Osteocyte (in vitro differentiated cells): ENCODE measurements at places on chromosomes 1 and 21.
A peak's percentile ranks its signal among the peaks of the same experiment; 100 is the strongest.

- no peak for DNase-seq
Observed at GRCh38 chr1:38221006-38221649, 174.5 kb upstream of the POU3F1 start.

DNA sequence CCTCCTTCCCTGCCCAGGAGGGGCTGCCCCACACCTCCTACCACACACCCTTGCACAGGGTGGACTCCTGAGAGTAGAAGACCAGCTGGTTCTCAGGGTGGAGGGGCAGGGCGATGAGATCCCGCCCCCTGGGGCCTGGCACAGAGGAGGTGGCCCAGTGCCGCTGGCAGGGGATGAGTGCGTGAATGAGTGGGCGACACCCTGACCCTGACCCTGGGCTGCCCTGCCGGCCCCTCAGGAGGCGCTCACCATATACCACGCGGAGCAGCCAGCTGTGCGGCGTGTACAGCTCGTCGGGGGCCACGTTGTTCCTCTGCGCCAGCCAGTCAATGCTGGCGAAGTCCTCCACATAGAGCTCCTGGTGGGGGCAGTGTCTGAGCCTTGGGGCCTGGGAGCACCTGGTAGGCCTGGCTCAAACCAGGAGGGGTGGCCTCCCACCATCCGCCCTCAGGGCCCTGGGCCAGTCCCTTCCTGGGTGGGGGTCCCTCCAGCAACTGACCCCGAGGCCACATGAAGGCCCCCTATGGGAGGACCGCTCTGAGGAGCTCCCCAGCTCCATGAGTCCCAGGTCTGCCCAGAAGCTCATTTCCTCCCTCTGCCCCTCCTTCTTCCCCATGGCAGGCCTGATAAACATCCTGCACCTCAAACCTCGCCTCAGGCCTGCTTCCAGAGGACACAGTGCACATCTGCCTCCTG lies 13.0 kb downstream of the LSS start:
- no peak for DNase-seq

DNA sequence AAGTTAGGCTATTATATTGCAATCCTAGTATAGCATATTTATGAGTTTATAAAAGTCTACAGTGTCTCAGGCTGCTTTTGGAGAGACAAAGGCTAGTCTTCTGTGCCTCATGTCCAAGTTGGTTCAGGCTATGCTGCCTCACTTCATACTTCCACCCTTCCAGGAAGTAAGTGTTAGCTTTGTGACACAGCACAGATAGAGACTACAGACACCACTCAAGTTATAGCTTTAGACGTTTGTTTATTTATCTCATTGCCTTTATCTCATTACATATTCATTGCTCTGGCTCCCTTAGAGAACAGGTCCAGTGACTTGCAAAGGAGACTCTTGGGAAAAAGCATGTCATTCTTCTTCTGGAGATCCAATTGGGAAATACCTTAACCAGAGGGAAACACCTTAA lies 22.6 kb upstream of the GBP4 start:
- no peak for DNase-seq

- DNase-seq: peak; percentile 83
Observed at GRCh38 chr21:36699546-36700294, 805 bp downstream of the SIM2 start.
